Lower leg skin (tissue), 4 donors: ENCODE measurements at places on chromosomes 6 and 20. TPM values are rescaled to one million over a fixed set of nuclear protein-coding genes. Genes with fewer than 3 reads are reported as not detected.

CALHM5 gene
- total RNA-seq, result 0.34 TPM

TMEM14B gene
- total RNA-seq, result 46.7 TPM

HLA-DQB1 gene
- 6.8 TPM for total RNA-seq

BMP5 gene
- 0.10 TPM for total RNA-seq

TSBP1 gene
- not detected for total RNA-seq

OPRM1 gene
- not detected for total RNA-seq

WFDC12 gene
- total RNA-seq, result 5.0 TPM

PTPN1 gene
- total RNA-seq, result 29.8 TPM

C20orf204 gene
- total RNA-seq, result 0.39 TPM

RIPPLY2 gene
- not detected for total RNA-seq

HM13 gene
- 41.5 TPM for total RNA-seq

PDRG1 gene
- 10.9 TPM for total RNA-seq

EPHA7 gene
- 1.0 TPM for total RNA-seq

RSPH4A gene
- not detected for total RNA-seq

TMEM74B gene
- total RNA-seq, result 5.9 TPM

TRIM26 gene
- 48.1 TPM for total RNA-seq

PRRC2A gene
- 131 TPM for total RNA-seq

NRSN1 gene
- total RNA-seq, result not detected

TMEM244 gene
- total RNA-seq, result not detected

GRCh38 chr20:57568088-57568896 is 7.4 kb downstream of the PCK1 start:
- DNase-seq, result no peak

DNA sequence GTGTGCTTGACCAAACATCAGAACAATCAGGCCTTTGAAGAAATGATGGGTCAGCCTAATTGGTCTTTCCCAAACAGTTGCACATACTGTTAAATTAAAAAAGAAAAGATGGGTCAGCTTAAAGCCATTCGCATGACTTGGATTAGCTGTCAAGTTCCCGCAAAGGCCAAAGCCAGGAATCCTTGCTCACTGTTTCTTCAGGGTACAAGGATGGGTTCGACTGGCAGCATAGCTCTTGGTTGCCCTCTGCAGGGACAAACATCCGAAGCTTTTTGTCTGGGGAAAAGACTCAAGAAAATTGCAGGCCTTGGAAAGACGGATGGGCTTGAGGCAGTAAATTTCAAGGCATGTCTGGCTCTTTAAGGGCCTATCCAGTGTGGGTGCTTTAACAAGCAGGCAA is 168.0 kb downstream of the HDGFL1 start:
- no peak for DNase-seq

- DNase-seq, result no peak
Observed at GRCh38 chr6:88499436-88499835, 333.3 kb upstream of the CNR1 start.

- no peak for DNase-seq
Observed at GRCh38 chr20:26243731-26244130, 547.1 kb upstream of the ZNF337 start.

- DNase-seq, result no peak
Observed at GRCh38 chr6:164163239-164163638, 748.7 kb downstream of the QKI start.

DNA sequence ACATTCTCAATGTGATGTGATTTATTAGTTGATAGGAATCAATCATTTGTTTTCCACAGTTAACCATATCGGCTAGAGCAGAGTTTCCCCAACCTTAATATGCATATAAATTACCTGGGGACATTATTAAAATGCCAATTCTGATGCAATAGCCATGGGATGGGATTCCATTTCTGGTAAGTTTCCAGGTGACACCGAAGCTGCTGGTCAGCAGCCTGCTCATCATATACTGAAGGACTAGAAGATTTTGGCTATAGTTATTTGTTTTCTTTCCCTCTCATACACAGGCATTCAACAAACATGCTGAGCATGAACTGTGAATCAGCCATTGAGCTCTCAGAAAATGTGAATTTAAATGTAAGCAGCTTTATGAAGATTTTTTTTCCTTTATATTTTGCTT is 35.8 kb downstream of the FBXO5 start:
- DNase-seq, result no peak

DNA sequence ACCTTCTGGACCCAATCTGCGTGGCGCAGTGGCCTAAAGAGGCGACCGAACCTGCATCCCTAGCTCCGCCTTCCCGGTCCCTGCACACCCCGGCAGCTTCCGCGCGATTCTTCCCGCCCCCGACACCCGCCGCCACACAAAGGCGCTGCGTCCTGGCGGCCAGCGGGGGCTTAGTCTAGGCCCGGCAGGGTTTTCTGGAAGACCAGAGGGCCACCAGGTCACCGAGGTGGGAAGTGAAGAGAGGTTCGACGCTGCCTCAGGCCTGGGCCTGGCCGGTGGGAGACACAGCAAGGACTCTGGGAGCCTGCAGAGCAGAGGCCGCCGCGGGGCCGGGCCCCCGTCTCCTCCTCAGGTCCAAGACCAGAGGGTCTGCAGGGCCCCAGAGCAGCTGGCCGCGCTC is 154.9 kb downstream of the OR2B2 start:
- DNase-seq, result no peak

- no peak for DNase-seq
Observed at GRCh38 chr20:2914160-2914559, 40.9 kb downstream of the PTPRA start.

DNA sequence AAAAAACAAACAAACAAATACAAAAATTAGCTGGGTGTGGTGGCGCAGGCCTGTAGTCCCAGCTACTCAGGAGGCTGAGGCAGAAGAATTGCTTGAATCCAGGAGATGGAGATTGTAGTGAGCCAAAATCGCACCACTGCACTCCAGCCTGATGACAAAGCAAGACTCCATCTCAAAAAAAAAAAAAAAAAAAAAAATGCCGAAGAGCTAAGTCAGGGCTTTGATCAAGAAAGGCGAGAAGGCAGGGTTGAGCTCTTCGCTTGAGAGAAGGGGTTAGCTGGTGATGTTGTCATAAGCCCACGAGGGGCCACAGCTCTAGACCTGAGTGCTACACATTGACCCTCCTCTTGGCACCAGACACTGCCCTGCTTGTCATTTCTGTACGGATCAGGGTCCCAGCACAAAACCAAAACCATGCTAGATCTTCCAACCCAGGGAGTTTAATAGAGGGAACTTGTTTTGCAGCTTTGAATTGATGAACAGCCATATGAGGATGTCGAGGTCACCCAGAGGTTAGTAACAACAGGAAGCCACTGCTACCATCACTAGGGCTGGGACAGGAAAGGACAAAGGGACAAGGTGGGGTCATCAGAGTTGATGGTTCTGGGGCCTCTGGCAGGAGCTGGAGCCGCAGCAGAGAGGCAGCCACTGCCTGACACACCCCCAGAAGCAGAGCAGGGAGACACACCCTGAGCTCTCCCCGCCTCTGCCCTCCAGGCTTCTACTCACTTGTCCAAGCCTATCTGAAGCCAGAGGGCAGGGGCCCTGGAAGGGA is 122.7 kb downstream of the SNX5 start:
- DNase-seq, result no peak

DNA sequence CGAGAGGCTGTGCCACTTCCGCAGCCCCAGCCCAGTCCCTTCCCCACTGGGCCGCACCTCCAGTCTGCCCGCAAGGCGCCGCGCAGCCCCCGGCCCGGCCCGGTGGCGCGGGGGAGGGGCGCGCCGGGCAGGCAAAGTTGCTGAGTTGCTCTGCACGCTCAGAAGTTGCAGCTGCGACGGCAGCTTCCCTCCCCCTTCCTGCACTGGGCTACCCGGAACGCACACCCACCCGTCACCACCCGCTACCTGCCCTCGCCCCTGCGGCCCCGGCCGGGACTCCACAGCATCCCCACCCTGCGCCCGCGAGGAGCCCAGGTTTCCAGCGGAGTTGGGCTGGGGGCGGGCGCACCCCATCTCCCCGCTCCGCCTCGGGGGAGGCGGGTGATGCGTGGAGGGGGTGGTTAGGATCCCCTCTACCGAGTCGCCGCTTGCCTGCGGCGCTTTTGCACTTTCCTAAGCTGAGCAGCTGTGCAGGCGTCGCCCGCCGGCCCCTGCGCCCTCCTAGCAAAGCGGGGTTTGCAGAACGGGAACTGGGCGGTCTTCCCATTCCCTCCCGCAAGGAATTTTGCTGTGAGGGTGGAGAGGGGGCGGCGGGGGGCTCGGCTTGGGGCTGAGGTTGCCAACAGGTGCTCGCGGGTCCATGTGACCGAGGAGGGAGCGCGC is 55.9 kb upstream of the RREB1 start:
- peak; percentile 90 for DNase-seq

DNA sequence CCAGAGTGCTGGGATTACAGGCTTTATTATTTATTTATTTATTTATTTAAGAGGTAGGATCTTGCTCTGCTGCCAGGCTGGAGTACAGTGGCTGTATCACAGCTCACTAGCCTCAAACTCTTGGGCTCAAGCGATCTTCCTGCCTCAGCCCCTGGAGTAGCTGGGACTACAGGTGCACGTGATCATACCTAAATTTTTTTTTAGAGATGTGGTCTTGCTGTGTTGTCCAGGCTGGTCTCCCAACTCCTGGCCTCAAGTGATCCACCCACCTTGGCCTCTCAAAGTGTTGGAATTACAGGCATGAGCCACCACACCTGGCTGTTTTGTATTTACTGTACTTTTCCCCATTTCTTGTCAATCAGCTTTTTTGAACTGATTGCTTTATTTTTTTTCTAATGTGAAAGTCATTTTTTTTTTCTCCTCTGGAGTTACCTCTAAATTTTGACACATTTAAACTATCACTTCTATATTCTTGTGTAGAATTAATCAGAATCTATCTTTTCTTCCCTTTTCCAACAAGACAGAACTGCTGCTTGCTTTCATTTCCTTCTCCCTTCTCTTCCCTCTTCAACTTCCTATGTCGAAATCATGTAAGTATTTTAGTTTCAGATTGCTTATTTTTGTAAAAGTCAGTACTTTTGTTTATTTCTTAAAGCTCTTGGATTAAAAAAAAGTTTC is 12.0 kb downstream of the PANK2 start:
- DNase-seq, result no peak

DNA sequence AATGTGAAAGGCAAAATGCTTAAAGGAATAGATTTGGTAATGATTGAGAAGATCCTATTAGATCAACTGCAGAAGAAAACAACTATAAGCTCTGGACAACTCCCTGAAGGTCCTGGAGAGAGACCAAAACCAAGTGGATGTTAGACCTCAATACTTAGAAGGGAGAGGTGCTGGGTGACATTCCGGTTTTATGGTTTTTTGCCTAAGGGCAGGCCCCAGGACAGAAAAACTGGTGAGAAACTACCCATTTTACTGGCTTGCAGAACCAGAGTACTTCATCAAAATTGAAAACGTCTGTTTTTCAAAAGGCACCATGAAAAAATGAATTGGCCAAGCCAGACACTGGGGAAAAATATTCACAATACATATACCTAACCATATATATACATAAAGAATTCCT is 26.3 kb downstream of the SAMHD1 start:
- no peak for DNase-seq

DNA sequence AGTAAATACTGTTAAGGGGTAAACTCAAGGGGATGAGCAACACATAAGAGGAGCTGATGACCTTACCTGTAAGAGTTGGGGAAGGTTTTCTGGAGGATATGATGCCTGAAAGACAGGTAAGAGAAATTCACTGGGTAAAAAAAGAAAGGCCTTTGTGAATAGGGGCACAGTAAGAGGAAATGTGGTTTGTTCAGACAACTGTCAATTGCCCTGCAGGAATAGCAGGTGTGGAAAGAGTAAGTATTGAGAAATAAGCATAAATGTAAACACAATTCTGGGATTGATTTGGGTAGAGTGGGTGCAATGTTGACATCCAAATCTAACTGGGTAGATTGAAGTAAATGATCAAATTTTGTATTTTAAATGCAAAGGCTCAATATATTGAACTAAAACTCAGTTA is 670.0 kb downstream of the DHX35 start:
- no peak for DNase-seq

GRCh38 chr6:29667158-29667557 is 10.3 kb downstream of the MOG start:
- DNase-seq, result no peak

- DNase-seq, result no peak
Observed at GRCh38 chr20:25738198-25738597, 41.5 kb upstream of the ZNF337 start.

DNA sequence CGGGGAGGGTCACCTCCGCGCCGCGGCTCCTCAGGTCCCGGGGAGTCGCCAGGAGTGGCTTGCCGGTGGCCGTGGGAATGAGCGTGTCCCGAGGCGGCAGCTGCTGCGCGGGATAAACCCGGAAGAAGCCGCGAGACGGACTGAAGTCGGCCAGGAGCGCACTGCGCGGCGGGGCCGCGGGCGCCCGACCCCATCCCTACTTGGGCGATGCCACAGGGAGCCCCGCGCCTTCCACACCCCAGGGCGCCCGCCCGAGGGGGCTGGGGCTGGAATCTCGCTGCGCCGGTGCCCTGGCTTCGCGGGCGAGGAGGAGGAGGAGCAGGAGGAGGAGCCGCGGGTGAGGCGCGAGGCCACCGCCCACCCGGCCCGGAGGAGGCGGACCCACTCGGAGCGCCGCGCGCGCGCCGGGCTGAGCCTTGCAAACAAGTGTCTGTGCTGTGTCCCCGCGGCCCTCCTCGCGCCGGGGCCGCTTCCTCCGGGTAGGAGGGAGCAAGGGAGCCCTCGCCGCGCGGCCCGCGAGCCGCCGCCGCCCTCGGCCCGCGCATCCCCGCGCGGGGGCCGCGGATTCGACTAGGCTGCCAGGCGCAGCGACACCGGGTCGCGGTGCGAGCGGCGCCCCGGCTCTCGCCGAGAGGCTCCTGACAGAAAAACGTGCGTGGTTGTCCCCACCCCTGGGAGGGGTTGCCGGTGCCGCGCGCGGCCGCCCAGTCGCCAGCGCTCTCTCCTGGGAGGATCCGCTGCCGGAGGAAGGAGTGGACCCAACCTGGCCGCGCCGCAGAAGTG is at the start of gene ZDHHC14:
Gene ZDHHC14 (plus strand): TSS at position 412 of the 783 bp plus-strand sequence.
- DNase-seq, result peak; percentile 82

GRCh38 chr6:150719831-150720230 is 120.1 kb downstream of the PLEKHG1 start:
- no peak for DNase-seq

- DNase-seq, result no peak
Observed at GRCh38 chr6:7106215-7106751, 1.5 kb upstream of the RREB1 start.

GRCh38 chr20:17320456-17320855 is 93.6 kb downstream of the PCSK2 start:
- no peak for DNase-seq

- DNase-seq, result no peak
Observed at GRCh38 chr6:134029495-134030455, 22.6 kb downstream of the SLC2A12 start.

GRCh38 chr20:62500237-62500864 is 24.6 kb upstream of the GATA5 start:
- DNase-seq, result peak; percentile 95

- DNase-seq, result peak; percentile 47
Observed at GRCh38 chr6:2765896-2766766, 938 bp downstream of the WRNIP1 start.

DNA sequence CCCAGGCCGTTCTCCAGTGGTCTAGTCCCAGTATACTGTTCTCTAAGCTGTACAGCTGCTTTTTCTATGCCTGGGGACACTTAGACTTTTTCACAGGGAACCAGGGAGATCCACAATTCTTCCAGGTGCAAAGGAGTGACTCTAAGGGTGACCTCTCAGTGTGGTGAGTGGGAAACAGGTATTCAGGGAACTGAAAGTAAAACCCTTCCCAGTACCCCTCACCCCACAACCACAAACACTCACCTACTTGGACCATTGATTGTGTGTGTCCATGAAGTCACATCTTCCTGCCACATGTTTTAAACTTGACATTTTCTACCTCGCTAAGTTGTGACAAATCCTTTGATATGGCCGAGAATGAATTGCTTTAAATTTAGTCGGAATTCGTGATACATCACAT is 183.6 kb downstream of the CLIC5 start:
- no peak for DNase-seq

GRCh38 chr20:49818816-49819215 is 6.2 kb downstream of the SLC9A8 start:
- DNase-seq, result no peak
